ENCODE measurements at places on chromosomes 1 and 21. TPM values are rescaled to one million over a fixed set of nuclear protein-coding genes. Genes with fewer than 3 reads are reported as not detected.

DNA sequence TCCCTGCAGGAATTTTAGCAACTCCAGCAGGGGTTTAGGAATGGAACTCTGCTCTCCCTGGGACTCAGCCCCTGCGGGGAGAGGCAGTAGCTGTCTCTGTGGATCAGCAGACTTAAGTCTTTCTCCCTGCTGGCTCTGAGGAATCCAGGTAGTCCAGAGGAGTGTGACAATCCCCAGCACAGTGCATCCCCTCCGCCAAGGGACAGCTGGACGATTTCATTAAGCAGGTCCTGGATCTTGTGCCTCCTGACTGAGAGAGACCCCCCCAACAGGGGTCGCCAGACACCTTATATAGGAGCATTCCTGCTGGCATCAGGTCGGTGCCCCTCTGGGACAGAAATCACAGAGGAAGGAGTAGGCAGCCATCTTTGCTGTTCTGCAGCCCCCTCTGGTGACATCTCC, 30.6 kb downstream of the AKT3 start:
- DNase-seq: no peak

- no peak for DNase-seq
Measured at GRCh38 chr1:154842635-154843034, 27.4 kb downstream of the KCNN3 start.

DNA sequence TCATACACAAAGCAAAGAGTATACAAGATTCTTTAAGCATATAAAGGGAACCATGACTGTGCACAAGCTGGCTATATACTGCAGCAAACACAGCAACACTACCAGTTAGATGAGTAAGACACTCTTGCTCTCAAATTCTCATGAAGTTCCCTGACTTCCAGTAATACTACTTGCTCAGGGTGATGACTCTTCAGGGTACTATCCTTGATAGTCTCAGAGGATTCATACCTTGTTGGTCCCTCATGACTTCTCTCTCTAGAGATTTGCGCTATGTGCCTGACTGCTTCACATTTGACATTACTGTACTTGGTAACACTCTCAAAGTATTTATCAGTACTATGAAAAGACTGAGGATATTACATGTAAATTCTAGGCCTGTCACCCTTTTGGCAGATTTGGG, 159.8 kb upstream of the ZRANB2 start:
- no peak for DNase-seq

- no peak for DNase-seq
Measured at GRCh38 chr1:152942161-152942560, 4.8 kb upstream of the SPRR5 start.

DNA sequence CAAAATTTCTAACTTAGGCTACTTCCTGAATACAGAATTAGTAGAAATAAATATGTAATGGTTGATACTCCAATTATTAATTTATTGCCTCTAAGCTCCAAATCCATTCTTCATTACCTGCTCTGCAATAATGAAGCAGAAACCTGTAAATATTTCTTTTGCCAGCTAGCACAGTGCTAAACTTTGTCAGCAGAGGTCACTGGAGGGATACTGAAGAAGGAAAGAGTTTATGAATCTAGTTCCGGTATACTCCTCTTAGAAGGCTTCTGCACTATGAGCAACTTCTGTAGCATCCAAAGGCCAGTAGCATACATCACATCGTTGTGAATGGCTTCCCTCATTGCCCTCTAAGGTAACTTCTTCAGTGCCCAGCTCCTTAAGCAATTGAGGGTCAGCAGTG, 81.0 kb upstream of the LHX8 start:
- DNase-seq: peak; percentile 14

- no peak for DNase-seq
Measured at GRCh38 chr1:60224523-60224922, 151.0 kb upstream of the C1orf87 start.

- DNase-seq: no peak
Measured at GRCh38 chr1:71921935-71922559, 360.3 kb downstream of the NEGR1 start.

DNA sequence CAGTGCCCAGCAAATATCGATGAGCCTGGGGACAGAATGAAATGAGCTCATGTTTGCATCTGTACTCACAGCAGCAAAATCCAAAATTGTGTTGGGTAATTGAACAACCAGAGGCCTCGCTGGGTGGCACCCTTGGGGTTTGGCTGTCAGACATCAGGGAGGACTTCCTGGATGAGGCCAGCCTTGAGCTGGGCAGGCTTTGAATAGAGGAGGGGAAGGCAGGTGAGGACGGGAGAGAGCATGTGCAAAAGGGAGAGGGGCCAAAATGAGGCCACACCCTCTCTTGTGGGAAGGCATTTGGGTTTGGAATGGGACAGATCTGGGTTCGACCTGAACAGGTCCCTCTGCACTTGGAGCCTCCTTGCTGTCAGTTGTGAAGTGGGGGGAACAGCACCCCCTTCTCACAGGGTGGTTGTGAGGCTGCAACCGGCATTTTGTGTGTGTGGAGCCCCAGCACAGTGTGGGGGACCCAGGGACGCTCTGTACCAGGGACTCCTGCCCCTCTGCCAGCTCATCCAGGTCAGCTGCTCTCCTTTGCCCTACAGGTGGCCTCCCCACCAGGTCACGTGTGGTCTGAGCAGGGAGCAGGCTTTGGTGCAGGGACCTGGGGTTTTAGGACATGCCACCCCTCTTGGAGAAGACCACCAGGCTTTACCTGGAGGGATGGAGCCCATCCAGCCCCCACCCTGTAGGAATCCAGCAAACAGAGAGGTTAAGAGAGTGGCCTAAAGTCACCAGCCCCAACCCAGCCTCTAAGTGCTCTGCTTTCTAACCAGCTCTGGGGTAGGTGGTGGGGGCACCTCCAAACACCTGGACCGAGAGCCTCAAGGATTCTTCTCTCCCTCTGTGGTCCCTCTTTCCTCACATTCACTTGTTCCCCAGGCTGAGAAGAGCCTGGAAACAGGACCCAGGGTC, 521.8 kb downstream of the PTPRU start:
- DNase-seq: no peak

GRCh38 chr1:201017828-201018163, 5.7 kb downstream of the KIF21B start:
- DNase-seq: no peak

- no peak for DNase-seq
Measured at GRCh38 chr21:33902349-33902748, 13.3 kb downstream of the ATP5PO start.

DNA sequence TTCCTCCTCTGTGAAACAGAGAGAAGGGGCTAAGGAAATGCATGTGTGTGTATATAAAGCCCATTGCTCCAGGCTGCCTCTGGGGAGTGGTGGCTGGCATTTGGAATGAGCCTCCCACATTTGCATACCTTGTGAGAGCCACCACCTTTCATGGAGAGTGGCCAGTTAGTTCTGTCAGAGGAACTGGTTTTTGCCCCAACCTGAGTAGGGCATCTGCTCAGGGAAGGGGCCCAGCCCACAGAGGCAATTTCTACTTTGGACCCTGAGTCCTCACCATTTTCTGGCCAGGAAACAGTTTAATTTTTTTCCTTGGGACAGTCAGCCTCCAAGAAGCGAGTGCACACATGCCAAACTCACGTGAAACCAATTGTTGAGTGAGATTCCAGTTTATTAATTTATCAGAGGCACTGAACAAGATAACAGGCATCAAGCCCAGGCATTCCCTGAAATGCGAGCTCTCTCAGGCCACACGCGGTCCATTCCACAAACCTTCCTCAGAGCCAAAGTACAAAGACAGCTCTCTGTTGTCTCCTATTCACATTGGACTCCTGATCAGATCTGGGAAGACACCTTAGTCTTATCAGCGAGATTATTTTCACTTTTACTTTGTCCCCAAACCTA, 1.0 kb upstream of the SLC6A9 start:
- no peak for DNase-seq

GRCh38 chr1:109185357-109185756, 28.4 kb upstream of the SARS1 start:
- DNase-seq: no peak

DNA sequence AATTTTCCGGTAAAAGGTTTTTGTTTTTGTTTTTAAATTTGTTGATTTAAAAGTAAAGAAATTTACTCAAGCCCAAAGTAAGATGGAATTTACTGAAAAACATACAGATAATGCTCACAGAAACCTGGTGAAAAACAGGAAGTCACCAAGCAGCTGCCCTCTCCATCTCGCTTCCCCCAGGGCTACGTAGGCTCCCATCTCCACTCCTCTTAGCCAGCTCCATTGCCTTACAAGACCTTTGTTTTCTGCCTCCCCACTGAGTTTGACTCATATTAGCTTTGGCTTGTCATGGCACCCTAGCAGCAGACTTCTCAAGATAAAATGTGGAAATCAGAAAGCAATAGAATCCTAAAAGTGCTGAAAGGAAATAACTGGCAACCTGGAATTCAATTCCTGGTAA, 57.9 kb downstream of the PHTF1 start:
- peak; percentile 6 for DNase-seq

- no peak for DNase-seq
Measured at GRCh38 chr1:10918531-10918930, 93.9 kb upstream of the TARDBP start.

DNA sequence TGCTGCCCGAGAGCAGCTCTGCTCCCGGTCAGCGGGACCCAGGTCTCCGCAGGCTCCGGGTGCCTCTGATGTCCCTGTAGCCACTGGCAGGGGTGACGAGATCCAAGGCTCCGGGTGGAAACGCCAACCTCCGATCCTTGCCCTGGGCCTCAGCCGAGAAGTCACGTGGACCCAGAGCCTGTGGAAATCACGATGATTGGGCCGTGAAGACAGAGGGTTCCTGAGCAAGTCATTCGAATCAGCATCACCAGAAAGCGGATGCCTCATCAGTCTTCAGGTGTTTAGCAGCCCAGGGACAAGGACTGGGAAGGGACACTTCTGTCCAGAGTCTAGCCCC, 12.5 kb downstream of the LRRC3 start:
- DNase-seq: no peak

GRCh38 chr1:191453487-191453886, 704.8 kb upstream of the RGS18 start:
- no peak for DNase-seq

- DNase-seq: peak; percentile 40
Measured at GRCh38 chr1:167599957-167600581, 30.0 kb upstream of the RCSD1 start.

GRCh38 chr1:179030683-179031082, 5.0 kb downstream of the FAM20B start:
- DNase-seq: no peak

GRCh38 chr1:53421208-53421607, 38.0 kb upstream of the DMRTB1 start:
- DNase-seq: no peak

GRCh38 chr1:64245495-64245894, 42.1 kb downstream of the UBE2U start:
- DNase-seq: peak; percentile 14

DNA sequence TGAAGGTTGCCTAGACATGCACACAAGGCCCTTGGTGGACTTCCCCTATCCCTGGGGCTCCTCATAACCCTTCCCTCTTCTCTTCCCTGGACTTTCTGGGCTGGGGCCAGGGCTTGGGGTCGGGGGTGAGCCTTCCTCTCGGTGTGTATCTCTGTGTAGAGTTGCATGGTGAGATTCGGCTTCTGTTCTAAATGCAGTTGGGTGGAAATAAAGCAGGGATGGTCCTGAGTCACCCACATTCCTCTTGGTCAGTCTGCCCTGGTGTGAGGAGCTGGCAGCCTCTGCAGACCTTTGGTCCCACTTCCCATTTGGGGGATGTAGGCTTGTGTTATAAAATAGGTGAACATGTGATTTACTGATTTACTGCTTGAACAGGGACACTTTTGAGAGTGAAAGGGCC, 38.0 kb downstream of the ADARB1 start:
- DNase-seq: no peak

DNA sequence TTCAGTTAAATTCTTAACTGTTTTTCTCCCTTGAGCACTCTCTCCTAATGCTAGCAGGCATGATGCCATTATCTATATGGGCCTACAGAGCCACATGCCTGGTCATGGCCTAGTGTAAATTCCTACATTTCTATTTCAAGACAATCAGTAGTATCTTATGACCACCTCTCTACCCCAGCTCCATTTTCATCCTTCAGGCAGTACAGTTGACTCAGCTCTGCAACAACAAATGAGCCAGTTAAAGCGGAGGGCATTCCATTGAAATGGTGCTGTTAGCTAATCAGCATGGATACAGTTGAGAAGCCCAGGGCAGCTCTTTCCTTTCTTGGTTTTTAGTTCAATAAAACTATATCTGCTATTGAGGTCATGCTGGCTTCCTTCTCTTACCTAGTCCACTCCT, 150.0 kb downstream of the PPP1R12B start:
- DNase-seq: no peak

GRCh38 chr1:187409341-187409740, 580.6 kb downstream of the PLA2G4A start:
- no peak for DNase-seq

GRCh38 chr1:57824535-57824934, 400.7 kb upstream of the DAB1 start:
- no peak for DNase-seq

DNA sequence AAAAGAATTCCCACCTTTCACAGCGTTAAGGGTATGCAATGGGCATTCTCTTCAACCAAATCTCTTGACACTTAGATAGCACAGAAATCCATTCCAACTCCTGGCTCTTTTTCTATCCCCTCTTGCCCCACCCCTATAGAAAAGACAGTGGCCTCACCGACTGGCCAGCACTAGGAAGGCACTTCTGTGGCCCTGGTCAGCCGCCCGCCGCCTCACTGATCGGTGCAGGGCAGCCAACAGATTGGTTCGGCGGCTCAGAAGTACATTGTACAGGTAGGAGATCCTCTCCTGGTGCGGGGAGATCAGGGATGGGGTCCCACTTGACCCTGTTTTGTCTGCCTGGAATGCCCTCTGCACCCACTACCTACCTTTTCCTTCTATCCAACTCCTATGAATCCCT, 9.3 kb downstream of the DCST2 start:
- DNase-seq: no peak

The PKP1 gene
- not detected for total RNA-seq

The LCE3E gene
- total RNA-seq: not detected

The FGR gene
- total RNA-seq: not detected

The TNFAIP8L2 gene
- total RNA-seq: not detected

The ACTN2 gene
- 0.28 TPM for total RNA-seq

The DDR2 gene
- 30.8 TPM for total RNA-seq

The VANGL2 gene
- total RNA-seq: not detected

The PTPRU gene
- total RNA-seq: 2.6 TPM

The OLIG2 gene
- total RNA-seq: not detected

The SDC3 gene
- 20.8 TPM for total RNA-seq

The OR10Z1 gene
- total RNA-seq: not detected

The RIIAD1 gene
- not detected for total RNA-seq

The SFN gene
- 0.42 TPM for total RNA-seq

The CLDN17 gene
- not detected for total RNA-seq

The WNT9A gene
- total RNA-seq: 4.1 TPM

The RAB42 gene
- 1.2 TPM for total RNA-seq

Data from endothelial cell of umbilical vein (primary cell).